Mesendoderm (in vitro differentiated cells): ENCODE measurements at places on chromosomes 6 and 20.

DNA sequence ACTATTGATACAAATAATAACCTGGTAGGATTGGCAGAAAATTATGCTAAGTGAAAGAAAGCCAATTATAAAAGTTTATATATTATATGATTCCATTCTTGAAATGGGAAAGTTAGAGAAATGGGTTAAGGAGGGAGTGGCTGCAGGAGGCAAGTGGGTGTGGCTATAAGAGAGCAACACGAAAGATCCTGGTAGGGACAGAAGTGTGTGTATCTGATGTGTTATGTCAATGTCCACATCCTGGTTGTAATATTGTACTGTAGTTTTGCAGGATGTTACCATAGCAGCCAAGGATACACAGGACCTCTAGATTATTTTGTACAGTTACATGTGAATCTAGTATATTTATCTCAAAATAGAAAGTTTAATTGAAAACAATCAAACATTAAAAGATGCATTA, 46.8 kb downstream of the SNX5 start:
- DNase-seq = no peak

GRCh38 chr6:146358431-146359046, 185.1 kb upstream of the RAB32 start:
- peak; percentile 45 for DNase-seq

GRCh38 chr6:21109391-21110178, 484.0 kb upstream of the SOX4 start:
- peak; percentile 80 for DNase-seq

DNA sequence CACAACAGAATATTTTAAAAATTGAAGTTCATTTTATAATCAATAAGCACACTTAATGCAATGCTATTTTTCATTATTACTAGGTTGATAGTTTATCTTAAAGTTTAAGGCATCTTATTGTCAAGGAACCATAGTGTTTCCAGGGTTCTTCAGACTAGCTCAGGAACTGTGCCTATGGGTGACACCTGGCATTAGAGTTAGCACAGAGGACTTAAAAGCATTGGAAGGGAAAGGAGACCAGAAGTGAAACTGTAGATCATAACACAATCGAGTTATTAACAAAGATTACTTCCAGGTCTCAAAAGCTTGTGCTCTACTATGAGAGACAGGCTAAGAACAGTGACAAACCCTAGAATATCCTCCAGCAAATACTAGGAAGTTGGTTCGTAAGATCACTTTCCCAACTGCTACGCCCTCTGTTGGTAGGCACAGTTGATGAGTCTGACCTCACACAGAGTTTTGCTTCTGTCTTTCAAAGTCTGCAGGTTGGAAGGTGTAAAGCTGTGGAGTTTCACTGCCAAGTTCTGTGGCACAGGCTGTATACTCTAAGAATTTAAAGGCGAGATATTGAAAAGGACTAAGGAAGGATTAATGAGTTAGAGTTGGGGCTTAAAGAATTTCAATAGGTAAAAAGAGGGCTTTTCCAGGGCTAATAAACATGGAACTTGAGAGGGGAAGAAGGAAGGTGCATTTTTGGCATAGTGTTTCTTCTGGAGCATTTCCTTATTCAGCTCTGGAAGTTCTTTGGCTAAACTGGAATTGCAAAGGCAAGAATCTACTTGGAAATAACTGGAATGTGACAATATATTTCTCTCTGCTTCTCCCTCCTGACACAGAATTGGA, 531.3 kb upstream of the JAG1 start:
- DNase-seq = peak; percentile 86

- DNase-seq = peak; percentile 57
Observed at GRCh38 chr6:136921936-136922684, at the start of gene SLC35D3. TSS of gene SLC35D3 (plus strand) at chr6:136922301. CDS start at chr6:136922429, 128 bp downstream.

GRCh38 chr20:57250607-57251343, 15.7 kb downstream of the BMP7 start:
- peak; percentile 56 for DNase-seq

GRCh38 chr20:47453167-47453782, 48.4 kb upstream of the NCOA3 start:
- peak; percentile 73 for DNase-seq

GRCh38 chr20:4165984-4166725, 150.8 kb upstream of the RNF24 start:
- DNase-seq = peak; percentile 88
